ENCODE measurements at places on chromosomes 5 and 9.

DNA sequence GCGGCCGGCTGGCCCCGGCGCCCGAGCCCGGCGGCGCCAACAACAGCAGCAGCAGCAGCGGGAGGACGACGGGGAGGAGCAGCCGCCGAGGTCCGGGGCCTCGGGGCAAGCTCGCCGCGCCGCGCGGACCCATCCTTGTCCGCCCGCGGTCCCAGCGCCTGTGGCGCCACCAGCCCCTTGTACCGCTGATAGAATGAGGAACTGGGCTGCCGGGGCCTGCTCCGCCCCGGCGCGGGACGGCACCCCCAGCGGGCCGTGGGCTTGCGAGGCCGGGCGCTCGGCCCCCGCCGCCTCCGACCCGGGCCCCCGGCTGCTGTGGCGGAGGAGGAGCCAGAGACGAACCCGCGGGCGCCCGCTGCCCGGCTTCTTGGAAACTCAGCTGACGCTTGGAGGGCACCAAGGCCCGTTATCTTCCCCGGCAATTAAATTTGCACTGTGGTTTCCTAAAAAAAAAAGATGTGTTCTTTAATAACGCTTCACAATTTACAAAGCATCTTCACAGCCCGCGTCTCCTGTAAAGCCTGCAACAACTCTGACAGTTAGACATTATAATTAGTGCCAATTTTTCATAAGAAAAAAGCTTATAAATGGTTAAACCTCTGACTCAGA is at the start of gene ARSB:
Gene ARSB, minus strand, starts transcription at position 195 of the 609 bp plus-strand sequence. Its CDS starts 62 bp downstream, at position 133.
- peak; percentile 75 for DNase-seq

GRCh38 chr9:138063785-138064184 is 186.2 kb downstream of the CACNA1B start:
- no peak for DNase-seq

- DNase-seq: no peak
Measured at GRCh38 chr5:81516091-81516490, 122.2 kb upstream of the ACOT12 start.

GRCh38 chr5:79241535-79241979 is 5.6 kb downstream of the JMY start:
- DNase-seq: no peak

- DNase-seq: no peak
Measured at GRCh38 chr5:93899026-93899600, 157.7 kb upstream of the POU5F2 start.

- no peak for DNase-seq
Measured at GRCh38 chr9:116685166-116685565, 1.9 kb upstream of the TRIM32 start.

GRCh38 chr5:119402081-119402480 is 46.3 kb downstream of the TNFAIP8 start:
- no peak for DNase-seq

DNA sequence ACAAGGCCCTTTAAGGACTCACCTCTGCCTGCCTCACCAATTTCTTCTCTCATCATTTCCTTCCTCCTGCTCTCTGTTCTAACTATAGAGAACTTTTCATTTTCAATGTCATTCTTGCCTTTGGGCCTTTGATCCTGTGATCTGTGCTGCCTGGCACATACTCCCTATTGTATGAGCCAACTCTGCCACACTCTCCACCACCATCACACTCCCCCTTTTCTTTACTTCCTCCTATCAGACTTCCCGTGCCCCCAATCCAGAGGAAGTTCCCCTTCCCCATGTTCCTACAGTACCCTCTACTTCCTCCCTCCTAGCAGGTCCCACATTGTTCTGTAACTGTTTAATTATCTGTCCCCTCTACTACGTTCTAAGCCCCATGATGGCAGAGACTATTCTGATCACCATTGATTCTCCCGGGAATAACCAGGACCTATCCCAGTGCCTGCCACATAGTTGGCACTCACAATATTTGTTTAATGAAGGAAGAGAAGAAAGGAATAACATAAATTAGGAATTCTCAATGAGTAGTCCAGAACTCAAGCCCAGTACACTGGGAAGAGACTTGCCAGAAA is 27.5 kb downstream of the ADAM19 start:
- DNase-seq: no peak

DNA sequence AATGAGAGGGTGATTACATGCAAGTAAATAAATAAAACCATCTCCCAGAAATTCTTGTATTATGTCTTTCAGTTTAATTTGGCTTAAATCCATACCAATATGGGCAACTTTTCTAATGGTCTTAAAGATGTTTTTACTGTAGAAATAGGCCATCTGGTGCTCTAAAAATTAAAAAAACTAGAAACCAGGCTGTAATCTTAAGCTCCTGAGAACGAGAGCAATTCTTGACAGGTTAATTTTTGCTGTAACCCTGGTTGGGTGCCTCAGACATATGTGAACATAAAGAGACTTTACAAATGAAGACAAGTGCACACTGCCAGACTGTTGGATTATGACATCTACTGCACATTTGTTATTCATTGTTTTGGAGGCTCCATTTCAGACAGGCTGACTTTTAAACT is 246.8 kb upstream of the DAB2 start:
- DNase-seq: no peak

- DNase-seq: no peak
Measured at GRCh38 chr5:123610209-123610608, 98.2 kb downstream of the CSNK1G3 start.

GRCh38 chr5:78696637-78697036 is 48.1 kb upstream of the LHFPL2 start:
- no peak for DNase-seq

GRCh38 chr9:128276574-128277270 is 646 bp downstream of the SWI5 start:
- DNase-seq: peak; percentile 80

- peak; percentile 83 for DNase-seq
Measured at GRCh38 chr9:94865582-94866452, 139.3 kb downstream of the AOPEP start.

DNA sequence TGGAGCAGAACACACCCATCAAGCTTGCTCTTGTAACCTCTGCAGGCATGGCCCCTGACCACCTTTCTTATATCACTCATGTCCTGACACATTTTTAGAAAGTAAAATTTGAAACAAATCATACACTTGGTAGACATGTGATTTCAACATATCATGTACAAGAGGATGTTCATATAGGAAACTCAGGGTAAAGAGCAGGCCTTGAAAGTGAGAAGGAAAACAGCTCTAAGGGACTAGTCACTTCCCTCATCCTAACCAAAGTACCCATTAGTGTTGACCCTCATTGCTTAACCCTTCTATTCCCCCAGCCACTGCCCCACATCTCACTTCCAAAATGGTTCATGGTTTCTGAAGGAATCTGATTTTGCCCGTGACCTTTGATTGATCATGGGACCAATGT is 492.4 kb upstream of the KLF4 start:
- DNase-seq: no peak

GRCh38 chr9:119418721-119419120 is 49.5 kb upstream of the BRINP1 start:
- no peak for DNase-seq

DNA sequence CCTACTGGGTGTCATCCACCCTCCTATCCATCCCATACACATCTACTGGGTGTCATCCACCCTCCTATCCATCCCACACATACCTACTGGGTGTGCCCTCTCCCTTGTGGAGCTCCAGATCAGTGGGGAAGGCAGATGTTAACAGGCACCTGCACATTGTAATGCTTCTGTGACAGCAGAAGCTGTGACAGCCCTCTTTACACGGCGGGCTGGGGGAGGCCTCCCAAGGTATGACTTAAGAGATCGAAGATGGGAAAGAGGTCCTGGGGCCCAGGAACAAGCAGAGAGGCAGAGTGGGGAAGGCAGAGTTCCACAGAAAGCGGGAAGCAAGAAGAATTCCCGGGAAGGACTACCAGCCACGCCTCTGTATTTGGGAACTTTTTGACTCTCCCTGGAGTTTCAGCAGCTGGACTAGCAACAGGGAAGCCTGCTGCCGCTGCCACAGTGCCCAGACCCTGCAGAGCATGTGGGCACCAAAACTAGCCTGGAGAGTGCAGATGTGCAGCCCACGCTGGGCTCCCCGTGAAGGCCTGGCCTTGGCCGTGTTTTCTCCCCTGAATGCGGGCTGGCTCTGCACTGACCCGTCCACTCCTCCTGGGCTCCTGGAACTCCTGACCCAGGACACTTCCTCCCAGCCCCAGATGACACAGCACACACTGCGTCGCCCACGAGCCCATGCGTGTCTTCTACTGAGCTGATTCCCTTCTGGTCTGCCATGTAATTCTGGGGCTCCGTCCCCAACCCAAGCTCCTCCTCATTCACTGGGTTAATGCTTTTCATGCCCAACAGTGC is 9.3 kb downstream of the TOR1A start:
- no peak for DNase-seq

GRCh38 chr9:137552022-137552768 is 516 bp downstream of the MRPL41 start:
- DNase-seq: peak; percentile 75

Data from sigmoid colon (tissue), 7 donors.